ENCODE measurements at places on chromosomes 1 and 21.

- no peak for DNase-seq
These were observed 69.0 kb upstream of the KAZN start for GRCh38 chr1:14529475-14529874.

- DNase-seq, result no peak
These were observed 158.8 kb downstream of the TOMM20 start for GRCh38 chr1:234969581-234970400.

GRCh38 chr1:87146538-87146937, 182.1 kb upstream of the LMO4 start:
- no peak for DNase-seq

DNA sequence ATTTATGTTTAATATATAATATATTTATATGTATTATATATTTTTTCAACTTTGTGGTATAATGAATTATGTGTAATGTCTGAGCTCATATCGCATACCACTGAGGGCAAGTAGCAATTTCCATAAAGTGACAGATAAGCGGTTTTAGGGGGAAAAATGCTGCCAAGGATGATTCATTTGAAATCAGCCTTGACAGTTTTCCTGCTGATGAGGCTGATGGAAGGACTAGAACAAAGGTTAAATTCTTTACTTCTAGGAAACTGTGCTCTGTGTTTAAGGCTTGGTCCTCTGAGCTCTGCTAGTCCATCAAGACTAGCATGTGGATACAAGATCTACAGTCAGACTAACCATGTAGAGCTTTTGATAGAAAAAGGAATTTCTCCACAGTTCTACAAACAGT, 19.3 kb upstream of the DDAH1 start:
- no peak for DNase-seq

GRCh38 chr1:67618285-67619018, 66.5 kb upstream of the GADD45A start:
- DNase-seq, result no peak

DNA sequence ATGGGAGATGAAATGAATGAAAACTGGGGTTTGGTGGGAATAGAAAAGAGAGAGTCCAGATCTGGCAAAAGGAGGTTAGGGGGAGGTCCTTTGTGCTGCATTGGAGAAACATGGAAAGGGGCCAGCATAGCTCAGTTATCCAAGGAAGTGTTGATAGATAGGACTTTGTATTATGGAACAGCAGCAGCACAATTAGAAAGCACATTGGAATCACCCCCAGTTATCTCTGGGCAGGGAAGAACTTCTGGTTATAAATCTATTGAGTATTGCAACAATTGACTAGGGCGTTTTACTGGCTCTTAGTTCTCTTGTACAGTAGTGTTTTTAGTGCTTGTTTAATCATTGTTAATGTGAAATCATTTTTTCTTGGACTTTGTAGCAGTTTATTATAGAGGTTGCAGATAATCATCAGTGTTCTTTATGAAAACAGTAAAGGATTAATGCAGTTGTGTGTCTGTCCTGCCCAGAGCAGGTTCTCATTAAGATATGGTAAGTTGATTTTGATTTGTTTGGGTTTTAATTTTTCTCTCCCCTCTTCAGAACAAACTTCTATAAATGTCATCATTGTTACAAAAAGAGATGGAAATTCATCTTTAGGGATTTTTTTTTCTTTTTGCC, 76.6 kb downstream of the NR5A2 start:
- DNase-seq, result no peak

- no peak for DNase-seq
These were observed 19.8 kb downstream of the COL6A2 start for GRCh38 chr21:46117586-46118315.

DNA sequence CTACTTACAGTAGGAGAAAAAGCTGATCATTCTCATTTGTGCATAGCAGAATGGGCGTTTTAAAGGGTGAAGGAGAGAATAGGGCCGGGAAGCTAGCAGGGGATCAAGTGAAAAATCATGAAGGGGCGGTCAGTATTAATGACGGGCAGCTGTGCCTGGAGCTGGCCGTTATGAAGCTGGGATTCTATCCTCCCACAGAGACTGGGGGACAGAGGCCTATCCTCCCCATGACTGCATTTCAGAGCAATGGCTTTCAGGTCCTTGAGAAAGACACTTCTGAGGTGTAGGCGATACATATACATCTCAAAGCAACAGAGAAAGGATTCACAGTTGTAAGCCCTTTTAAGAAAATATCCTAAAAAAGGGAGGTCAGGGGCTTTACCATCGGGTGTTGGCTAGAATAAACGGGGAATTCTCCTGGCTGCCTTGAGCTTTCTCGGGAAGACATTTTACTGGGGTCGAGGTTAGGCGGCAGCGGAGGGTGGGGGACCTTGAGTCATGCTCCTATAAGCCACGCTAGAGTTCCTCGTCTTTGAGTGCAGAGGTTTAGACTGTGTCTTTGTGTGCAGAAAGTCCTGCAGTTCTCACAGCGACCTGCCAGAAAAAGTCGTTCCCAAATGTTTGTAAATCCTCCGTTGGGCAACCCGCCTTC, 559 bp upstream of the MTARC2 start:
- no peak for DNase-seq

DNA sequence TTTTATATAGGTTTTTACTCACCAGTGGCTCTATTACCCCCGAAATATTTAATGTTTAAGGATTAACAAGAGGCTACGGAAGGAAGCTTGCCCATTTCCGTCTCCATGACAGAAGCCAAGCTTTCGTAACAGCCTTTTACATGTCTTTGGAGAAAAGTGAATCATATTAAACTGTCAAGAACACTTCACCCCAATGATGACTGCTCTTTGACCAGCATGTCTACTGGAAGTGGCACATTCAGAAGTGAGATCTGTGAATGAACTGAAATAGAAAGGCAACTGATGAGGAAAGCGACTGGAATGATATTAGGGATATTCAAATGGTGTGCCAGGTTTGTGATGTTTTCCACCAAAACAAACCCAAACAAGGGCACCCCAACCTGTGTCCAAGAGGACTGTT, 8.5 kb upstream of the PRDM15 start:
- DNase-seq, result no peak

DNA sequence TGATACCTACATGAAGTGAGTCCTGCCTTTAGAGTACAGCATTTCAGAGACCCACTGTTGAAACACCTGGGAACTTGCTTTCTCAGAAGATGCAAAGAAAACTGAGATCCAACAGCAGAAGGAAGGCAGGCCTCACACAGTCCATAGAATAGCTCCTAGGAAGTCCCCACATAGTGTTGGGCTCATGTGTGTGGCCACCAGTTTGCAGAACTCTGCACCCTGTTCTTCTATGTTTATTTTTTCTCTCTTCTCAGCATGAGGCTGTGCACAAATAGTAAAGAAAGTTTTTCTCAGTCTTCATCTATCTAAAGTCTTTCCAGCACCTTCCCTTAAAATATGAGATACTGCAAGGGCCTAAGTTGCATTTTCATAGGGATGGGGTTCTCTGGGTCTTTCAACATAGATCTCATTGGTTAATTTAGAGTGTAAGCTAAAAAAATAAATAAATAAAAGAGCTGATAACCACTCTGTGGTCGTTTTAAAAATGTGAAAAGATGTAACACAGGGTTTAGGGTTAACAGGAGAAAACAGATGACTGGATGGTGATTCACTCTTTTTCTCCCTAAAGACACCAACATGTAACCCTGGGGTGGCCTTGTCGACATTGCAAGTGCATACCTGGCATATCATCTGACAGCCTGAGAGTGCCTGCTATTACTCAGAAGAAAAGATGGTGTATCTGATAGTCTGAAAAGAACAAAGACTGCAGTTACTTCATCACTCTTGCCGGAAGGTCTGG, 94.6 kb downstream of the ZC3H11B start:
- no peak for DNase-seq

- no peak for DNase-seq
These were observed 59.3 kb upstream of the PTGS2 start for GRCh38 chr1:186739515-186739914.

GRCh38 chr1:17663646-17664045, 91.5 kb upstream of the ACTL8 start:
- no peak for DNase-seq

DNA sequence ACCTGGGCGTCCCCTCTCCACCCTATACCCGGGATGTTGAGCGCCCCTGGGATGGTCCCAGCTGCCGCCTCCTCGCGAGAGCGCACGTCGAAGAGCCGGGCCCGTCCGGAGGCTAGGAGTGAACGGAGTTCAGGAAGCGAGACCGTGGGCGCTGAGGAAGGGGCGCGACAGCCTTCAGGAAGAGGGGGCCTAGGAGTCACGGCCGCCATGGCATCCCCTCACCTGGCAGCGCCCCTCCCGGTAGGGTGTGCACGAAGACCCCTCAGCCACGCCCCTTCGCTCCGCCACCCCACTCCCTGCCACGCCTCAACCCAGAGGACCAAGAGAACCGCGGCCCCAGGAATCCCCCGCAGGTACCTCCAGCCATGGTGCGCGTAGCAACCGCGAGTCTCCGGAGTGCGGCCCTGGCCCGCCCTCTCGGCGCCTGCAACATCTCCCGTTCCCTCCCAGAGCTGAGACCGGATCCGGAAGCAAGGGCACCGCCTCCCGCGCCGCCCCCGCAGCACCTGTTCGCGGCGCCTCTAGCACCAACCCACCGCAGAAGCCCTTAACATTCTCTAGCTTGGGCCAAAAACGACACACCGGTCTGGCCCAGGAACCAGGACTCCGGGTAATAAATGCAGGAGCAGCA, at the start of gene TSTD1:
TSTD1 (minus strand) TSS at position 442 of the 631 bp plus-strand sequence; CDS start at position 367, 75 bp downstream.
- peak; percentile 84 for DNase-seq

DNA sequence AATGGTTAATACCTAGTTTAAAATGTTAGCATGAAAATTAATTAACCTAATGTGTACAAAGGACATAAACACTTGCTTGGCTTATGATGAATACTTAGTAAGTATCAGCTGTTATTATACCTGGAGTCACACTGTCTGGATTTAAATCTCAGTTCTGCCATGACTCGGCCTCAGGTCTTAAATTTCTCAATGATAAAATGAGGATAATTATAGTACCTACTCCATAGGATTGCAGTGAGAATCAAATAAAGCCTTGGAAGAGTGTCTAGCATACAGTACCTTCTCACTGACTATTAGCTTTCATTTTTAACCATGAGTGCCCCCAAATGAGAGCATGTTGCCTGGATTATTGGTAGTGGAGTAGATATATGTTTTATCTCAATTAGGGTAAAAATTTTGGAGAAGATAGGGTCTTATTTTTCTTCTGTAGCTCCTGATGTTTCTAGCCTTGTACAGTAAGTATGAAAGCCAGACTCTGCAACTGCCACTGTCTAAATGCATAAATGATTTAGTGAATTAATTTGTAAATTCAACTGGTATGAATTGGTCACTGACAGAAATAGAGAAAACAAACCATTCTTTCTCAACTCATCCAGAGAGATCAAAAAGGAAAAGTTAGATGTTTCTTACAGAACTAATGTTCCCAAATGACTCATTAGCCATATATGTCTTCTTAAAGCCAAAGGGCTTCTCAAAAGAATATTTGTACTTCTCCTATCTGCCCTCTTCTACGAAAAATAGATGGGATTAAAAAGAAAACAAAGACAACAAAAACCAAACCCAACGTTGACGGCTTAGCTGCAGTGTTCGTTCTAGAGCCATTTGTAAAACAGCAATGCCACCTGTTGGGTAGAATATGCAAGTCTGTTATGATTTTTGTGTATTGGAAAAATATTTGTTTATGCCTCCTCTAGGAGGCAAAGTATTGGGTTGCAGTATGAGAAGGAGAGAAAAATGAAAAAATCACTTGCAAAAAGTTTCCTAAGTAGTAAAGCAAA, 53.8 kb upstream of the MROH9 start:
- DNase-seq, result no peak

DNA sequence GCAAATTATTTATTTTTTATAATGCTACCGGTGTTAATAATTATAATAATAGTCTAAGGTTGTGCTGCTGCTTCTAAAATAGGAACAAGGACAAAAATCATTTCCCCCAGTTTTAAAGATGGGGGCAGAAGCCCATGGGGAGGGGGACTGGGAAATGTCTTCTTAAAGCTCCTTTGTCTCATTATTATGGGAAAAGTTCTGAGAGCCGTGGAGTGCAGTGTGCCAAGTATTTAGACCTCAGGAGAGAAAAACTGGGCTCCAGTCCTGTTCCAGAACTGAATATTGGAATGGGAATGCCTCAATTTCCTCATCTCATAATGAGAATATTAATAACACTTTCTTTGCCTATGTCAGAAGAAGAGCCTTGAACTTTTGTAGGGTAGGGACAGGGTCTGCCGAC, 40.9 kb upstream of the ATF3 start:
- no peak for DNase-seq

DNA sequence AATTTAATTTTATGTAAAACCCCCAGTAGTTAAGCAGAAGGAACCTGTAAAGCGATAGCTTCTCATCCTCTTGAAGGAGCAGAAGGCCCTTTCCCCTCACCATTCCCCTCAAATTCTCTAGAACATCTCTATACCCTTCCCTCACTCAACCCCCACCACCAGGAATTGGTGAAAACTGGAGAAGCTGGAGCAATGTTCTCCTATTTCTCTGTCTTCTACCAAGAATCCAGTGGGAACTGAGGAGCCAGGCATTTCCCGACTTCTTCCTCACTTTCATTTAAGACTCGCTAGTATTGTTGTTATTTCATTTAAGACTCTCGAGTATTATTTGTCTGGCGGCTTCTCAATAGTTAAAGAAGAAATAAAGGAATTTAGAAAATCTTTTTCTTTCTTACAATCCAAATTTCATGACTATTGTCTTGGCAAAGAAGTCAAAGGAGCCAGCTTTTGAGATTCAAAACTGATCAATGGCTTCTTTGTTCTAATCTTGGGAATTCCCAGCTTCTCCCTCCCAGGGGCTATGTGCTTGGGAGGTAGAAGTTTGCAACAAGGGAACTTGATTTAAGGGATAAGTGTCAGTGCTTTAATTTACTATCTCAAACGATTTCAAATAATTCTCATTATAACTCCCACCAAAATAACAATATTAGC, 253.3 kb upstream of the ADGRL2 start:
- DNase-seq, result no peak

GRCh38 chr1:55938861-55939260, 640.5 kb downstream of the PLPP3 start:
- DNase-seq, result no peak

GRCh38 chr1:150890033-150890416, 3.1 kb downstream of the CTXND2 start:
- no peak for DNase-seq

GRCh38 chr1:68107771-68108170, 57.3 kb upstream of the DIRAS3 start:
- DNase-seq, result no peak

GRCh38 chr1:10980841-10981727, 31.4 kb upstream of the TARDBP start:
- DNase-seq, result no peak

DNA sequence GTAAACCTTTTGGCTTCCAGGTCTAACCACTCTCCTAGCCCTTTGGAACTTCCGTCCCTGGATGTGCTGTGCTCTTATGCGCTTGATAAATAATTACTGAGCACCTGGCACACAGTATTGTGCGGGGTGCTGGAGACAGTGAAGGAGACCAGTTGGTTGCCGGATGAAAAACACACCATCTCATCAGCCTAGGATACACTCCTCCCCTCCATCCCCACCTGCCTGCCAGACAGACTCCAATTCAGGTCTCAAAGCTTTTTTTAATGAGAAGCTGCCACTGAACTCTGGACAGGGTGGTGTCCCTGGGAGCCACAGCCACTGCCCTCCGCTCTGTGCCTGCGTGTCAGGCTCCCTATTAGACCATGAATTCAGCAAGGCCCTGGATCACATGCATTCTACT, 9.2 kb downstream of the GNB1 start:
- no peak for DNase-seq

Measured in CD4-positive, alpha-beta T cell treated with Interleukin-15 for 4 hours (primary cell).